Activated T-cell treated with anti-CD3 and anti-CD28 coated beads for 24 hours (primary cell): ENCODE measurements at places on chromosomes 1 and 21.

DNA sequence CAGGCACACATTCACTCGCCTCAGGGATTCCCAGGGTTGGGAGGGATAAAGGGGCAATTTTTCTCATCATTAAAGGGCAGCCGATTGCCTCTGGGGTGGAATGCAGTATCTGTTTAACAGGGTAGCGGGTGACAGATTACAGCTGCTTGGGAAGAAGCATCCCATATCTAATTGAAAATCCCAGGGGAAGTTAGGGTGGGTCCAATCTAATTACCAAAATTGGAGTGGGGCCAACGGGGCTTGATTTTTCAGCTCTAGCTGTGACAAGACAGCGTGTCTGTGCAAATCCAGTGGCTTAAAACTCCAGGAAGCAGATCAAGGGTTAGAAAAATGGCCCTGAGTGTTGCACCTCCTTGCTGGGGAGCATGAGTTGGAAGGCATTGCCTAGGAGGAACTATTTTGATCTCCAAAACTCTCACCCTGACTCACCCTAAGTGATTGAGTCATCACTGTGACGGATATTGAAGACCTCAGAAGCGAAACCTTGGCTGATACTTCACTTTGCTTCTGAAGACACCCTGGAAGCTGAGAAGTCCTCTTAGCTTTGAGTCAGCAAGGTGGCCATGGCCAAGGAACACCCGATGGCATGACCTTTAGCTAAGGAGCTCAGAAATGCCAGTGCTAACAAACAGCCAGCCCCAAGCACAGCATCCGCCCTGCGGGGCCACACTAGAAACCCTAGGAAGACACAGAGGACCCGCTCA is 46.0 kb downstream of the GRHL3 start:
- DNase-seq: peak; percentile 26

DNA sequence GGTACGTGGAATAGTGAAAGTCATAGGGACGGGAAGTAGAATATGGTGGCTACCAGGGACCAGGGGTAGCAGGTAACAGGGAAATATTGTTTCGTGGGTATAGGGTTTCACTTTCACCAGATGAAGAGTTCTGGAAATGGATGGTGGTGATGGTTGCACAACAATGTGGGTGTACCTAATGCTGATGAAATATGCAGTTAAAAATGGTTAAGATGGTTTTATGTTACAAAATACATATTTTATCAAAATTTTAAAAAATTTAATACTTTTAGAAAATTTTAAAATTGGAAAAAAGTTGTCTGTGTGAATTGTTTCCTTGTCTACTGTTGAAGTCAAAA is 55.5 kb upstream of the TLR5 start:
- no peak for DNase-seq

- DNase-seq: no peak
These were observed 12.8 kb downstream of the TNNI3K start for GRCh38 chr1:74247881-74248528.

- DNase-seq: no peak
These were observed 74.9 kb upstream of the MORC3 start for GRCh38 chr21:36245115-36245514.

- no peak for DNase-seq
These were observed 57.2 kb downstream of the DPT start for GRCh38 chr1:168671782-168672181.

GRCh38 chr1:43238085-43238484 is 31.7 kb upstream of the TMEM125 start:
- DNase-seq: no peak

GRCh38 chr1:238628110-238628509 is 737.4 kb upstream of the ZP4 start:
- DNase-seq: no peak

GRCh38 chr1:16913181-16913832 is 8.4 kb upstream of the CROCC start:
- no peak for DNase-seq
